ENCODE measurements at places on chromosomes 7 and 10.

DNA sequence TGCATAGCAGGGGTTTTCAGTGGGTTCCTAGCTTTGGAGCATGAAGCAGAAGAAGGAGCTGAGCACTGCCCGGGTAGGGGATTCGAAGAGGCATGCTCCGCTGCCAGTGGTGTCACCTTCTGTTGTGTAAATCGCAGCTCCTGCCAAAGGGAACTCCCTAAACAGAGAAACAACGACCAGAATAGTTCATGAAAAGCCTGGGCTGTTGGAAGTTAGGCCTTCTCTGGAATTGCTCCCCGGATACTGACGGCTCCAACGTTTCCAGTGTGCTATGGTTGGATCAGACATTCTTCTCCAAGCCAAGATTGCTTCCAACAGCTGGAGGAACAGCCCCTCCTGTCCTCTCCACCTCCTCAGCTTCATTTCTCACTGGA, 546.0 kb upstream of the FZD8 start:
- DNase-seq, result no peak

GRCh38 chr7:105611856-105612775, 30.8 kb upstream of the EFCAB10 start:
- DNase-seq, result peak; percentile 19

DNA sequence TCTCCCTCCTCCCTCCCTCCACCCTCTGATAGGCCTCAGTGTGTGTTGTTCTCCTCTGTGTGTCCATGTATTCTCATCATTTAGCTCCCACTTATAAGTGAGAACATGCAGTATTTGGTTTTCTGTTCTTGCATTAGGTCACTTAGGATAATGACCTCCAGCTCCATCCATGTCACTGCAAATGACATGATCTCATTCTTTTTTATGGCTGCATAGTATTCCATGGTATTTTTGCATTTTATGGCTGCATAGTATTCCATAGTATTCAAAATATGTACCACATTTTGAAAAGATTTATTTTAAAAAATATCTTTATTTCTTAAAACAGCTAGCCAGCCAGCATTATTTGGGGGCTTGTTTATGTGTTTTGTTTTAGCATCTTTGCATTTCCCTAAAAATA, 275.6 kb downstream of the SFMBT2 start:
- no peak for DNase-seq

- DNase-seq, result no peak
These were observed 2.2 kb upstream of the LGI1 start for GRCh38 chr10:93755443-93756116.

DNA sequence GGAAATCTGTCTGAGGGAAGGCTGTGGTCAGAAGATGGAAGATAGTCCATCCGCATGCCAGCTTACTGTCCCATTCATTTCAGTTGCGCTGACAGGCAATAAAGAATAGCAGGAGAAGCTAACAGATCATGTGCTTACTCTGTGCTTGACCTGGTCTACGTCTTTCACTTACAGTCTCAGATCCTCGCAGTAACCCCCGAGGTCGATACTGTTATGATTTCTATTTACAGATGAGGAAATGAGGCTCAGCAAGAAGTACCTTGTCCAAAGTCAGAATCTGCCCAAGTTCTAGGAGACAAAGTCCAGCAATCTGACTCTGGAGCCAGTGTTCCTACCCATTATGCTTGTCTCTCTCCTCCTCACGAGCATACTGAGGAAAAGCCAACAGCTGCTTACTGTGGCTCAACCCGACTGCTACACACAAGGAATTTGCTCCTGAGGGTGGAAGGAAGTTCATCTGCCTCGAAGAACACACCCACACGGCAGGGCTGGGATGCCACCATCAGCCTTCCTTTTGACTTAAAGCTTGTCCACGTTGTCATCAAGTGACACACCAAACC, 74.2 kb downstream of the MINPP1 start:
- DNase-seq, result peak; percentile 13

- peak; percentile 91 for DNase-seq
These were observed 13.5 kb downstream of the PTPN12 start for GRCh38 chr7:77550586-77550985.

GRCh38 chr10:111030042-111030750, 46.6 kb upstream of the ADRA2A start:
- no peak for DNase-seq

- no peak for DNase-seq
These were observed 11.4 kb downstream of the BLNK start for GRCh38 chr10:96260014-96260413.

- DNase-seq, result peak; percentile 32
These were observed 8.9 kb downstream of the HOXA4 start for GRCh38 chr7:27121684-27122076.

DNA sequence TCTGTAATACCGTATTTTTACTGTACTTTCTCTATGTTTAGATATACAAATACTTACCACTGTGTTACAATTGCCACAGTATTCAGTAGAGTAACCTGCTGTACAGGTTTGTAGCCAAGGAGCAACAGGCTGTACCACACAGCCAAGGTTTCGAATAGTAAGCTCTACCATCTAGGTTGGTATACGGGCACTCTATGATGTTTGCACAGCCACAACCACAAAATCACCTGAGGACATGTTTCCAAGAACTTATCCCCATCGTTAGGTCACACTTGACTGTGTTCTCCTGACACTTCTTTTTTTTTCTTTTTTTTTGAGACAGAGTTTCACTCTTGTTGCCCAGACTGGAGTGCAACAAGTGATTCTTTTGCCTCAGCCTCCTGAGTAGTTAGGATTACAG, 134.6 kb upstream of the TRIM24 start:
- DNase-seq, result no peak

- peak; percentile 48 for DNase-seq
These were observed 287.1 kb upstream of the NEBL start for GRCh38 chr10:21184216-21184615.

DNA sequence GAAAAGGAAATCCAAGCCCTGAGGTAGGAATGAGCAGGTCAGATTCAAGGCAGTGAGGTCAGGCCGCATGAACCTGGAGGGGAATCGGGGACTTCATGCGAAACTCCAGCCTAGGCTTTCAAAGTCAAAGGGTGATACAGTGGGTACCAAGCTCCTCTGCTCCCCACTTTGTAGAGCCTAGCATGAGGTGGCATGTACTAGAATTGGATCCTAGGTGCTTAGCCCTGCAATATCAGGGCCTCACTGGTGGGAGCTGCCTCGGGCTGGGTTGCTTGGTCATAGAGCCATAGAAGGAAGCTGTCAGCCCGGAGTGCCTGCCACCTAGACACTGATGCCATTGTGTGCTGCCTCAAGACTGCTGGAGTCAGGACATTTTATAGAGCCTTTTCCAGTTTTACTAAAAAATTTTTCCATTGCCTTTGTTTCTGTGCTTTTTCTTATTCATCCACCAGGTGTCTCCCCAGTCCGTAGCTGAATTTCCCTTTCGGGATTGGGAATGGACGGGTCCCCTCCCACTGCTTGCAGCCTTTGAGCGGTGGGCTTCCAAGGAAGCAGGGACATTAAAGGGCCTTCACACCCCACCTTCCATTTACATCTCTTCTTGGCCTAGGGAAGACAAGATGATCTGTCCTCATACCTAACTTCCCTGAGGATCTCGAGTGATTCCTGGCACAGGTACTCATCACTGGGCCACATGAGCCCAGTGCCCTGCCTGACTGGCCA, 5.5 kb upstream of the LZTS2 start:
- no peak for DNase-seq

GRCh38 chr10:87915406-87915805, 52.0 kb downstream of the PTEN start:
- no peak for DNase-seq

DNA sequence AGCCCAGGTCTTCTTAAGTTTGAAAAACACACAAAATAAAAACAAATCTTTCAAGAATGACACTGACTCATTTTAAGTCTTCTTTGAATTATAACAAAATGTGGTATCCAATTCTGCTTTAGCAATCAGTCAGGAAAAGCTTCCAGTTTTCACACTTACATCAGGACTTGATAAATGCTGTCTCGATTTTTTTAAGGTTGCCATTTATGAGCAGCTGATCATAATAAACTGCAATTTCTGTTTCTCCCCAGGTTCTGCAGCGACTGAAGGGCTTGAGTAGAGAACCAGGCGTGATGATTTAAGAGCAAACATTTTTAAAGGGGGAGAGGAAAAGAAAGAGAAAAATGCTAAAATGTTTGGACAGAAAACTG, 71.1 kb downstream of the FAM107B start:
- no peak for DNase-seq

DNA sequence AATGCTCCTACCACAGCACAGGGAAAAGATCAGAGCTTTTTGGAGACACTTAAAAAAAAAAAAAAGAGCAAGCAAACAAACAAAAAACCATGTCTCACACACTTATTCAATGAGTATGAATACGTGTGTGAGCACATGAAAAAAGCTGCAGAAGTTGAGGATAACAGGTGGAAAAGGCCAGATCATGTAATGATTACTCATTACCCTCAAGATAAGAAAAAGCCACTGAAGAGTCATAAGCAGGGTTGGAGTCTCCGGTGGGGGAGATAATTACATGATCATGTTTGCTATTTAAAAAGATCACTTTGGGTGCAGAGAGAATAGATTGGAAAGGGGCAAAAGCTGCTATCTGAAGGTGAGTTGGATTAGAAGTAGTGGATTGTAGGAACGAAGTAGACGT, 77.0 kb downstream of the POU6F2 start:
- DNase-seq, result no peak

DNA sequence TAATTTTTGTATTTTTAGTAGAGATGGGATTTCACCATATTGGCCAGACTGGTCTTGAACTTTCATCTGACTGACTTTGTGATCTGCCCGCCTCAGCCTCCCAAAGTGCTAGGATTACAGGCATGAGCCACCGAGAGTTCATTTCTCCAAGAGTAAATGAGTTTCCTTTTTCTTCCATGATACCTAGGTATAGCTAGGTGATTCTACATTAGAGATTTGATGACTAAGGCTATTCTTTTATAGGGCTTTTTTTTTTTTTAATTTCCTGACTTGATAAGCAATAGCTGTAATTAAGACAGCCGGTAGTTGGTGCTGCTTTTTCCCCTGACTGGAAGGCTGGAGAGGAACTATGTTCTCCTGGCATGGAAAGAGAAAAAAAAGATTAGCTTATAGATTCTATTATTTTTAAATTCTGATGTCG, 3.3 kb downstream of the PTPN12 start:
- DNase-seq, result no peak

GRCh38 chr10:53646525-53646924, 873.9 kb upstream of the MBL2 start:
- no peak for DNase-seq

DNA sequence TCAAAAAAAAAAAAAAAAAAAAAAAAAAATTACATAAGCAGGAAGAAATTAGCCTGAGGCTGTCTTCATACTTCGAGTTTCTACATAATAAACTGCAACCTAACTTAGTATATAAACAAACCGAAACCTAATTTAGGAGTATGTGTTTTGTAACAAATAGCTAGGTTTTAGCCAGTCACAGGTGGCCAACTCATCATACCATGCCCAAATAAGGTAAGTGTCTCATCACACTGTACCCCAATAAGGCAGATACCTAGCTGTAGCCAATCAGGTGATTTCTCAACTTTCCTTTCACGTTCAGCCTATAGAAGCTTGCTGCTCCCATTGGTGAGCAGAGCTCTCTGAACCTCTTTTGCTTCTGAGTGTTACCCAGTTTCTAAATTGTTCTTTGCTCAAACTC, 13.9 kb upstream of the AGR2 start:
- DNase-seq, result no peak

- DNase-seq, result no peak
These were observed 110.6 kb upstream of the ASAH2 start for GRCh38 chr10:50361946-50362345.

GRCh38 chr10:13256627-13257026, 22.5 kb upstream of the UCMA start:
- DNase-seq, result no peak

DNA sequence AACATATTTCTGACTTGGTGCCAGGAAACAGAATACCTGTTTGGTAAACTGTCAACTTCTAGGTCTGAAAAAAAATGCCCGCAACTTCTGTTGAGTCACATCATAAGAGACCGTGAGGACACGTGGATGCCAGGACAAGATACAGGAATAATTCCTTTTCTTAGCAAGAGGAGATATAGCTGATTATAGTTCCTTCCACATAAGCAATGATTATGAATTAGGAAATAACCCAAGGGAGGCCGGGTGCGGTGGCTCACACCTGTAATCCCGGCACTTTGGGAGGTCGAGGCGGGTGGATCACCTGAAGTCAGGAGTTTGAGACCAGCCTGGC, 75.2 kb downstream of the CDC123 start:
- DNase-seq, result no peak

DNA sequence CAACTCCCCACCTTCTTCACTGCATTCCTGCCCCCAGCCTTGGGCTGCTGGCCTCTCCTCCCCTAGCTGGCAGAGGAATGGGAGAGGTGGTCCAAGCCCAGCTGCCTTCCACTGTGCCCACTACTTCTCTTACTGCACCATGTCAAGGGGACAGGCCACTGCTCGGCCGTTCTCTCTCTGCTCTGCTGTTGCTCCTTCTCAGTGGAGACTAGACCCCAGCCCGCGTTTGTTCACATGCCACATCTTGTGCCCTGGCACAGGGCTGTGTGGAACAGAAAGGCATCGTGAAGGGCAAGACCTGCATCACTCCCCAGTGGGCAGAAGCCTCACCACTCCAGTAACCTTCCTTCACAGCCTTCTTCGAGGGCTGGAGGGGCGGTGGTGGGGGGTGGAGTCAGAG, 711 bp upstream of the CDHR3 start:
- DNase-seq, result no peak

GRCh38 chr7:132939495-132939894, 142.4 kb downstream of the CHCHD3 start:
- no peak for DNase-seq

DNA sequence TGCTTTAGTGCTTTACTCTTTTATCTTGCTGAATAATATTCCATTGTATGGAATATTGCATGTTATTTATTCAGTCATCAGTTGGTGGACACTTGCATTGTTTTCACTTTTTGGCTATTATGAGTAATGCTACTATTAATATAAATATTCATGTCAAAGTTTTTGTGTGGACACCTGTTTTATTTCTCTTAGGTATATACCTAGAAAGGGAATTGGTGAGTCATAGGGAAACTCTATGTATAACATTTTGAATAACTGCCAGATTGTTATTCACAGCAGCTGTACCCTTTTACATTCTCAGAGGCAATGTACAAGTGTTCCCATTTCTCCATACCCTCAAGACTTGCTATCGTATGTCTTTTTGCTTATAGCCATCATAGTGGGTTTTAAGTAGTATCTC, 268.7 kb downstream of the SEMA3A start:
- DNase-seq, result no peak

- DNase-seq, result no peak
These were observed 31.3 kb downstream of the GNAT3 start for GRCh38 chr7:80480566-80480965.

DNA sequence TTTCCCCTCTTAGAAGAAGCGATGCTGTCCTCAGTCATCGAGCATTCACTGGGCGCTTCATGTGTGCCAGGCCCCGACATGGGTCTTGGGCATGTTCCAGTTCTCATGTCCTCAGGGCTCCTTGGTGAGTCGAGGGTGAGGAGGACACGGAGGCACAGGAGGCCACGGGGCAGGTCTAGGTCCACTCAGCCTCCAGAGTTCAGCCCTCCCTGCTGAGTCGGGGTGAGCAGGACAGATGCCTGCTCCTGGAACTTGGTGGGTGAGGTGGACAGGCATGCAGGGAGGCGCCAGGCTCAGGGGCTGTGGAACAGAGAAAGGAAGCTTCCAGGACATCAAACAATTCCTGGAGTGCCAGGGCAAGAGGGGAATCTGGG, 87.4 kb downstream of the BMS1 start:
- no peak for DNase-seq

Measured in fibroblast of lung (primary cell).